ENCODE measurements at places on chromosomes 16 and 17.

DNA sequence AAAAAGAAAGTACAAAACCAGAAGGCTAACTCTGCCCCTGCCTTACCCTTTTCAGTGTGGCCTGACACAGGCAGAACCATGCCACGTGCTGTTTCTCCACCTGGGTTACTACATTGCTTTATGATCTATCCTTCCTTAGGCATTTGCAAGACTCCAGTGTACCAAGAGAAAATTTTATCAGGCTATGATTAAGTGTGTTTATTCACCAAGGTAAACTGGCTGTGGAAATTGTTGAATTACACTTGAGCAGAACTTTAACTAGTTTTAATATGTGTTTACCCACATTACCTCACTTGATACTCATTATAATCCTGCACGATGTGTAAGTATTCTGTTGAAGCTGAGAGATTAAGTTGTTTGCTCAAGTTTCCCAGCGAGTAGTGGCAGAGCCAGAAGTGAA, 129.7 kb upstream of the MYOCD start:
- DNase-seq: no peak

GRCh38 chr17:13594762-13595598, 6.7 kb downstream of the HS3ST3A1 start:
- peak; percentile 39 for DNase-seq

DNA sequence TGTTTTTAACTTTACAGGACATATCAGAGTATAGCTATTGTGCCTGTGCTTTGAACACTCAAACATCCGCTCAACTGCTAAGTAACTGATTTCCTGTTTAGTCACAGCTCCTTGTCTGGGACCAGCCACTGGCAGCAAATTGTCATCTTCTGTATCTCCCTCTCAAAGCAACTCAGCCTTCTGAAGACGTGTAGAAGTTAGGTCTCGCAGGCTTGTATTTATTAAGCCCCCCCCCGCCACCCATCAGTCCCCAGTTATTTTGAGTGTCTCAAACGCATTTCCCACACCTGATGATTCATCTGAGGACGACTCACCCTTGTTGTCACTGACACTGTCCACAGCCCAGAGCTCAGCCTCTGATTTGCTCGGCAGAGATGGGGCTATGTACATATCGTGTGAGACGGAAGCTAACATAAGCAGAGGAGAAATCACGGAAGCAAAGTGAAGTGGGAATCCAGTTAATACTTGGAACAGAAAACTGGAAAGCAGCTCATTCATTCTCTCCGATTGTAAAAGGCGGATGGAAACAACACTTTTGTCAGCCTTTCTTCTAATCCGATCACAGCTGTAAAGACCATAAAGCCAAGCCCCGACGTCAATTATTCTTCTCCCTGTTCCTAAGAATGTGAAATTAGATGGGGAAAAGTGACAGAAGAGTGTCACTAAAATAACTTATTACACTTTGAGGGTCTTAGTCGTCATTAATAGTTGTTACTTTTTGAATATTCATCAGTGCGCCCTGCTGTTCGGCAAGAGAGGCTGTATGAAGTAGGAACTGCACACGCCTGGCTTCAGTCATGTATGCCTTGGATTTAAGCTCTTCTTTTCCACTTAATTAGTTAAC, 64.2 kb downstream of the PITPNC1 start:
- DNase-seq: peak; percentile 76

GRCh38 chr16:88368994-88369393, 13.8 kb upstream of the ZNF469 start:
- DNase-seq: no peak

DNA sequence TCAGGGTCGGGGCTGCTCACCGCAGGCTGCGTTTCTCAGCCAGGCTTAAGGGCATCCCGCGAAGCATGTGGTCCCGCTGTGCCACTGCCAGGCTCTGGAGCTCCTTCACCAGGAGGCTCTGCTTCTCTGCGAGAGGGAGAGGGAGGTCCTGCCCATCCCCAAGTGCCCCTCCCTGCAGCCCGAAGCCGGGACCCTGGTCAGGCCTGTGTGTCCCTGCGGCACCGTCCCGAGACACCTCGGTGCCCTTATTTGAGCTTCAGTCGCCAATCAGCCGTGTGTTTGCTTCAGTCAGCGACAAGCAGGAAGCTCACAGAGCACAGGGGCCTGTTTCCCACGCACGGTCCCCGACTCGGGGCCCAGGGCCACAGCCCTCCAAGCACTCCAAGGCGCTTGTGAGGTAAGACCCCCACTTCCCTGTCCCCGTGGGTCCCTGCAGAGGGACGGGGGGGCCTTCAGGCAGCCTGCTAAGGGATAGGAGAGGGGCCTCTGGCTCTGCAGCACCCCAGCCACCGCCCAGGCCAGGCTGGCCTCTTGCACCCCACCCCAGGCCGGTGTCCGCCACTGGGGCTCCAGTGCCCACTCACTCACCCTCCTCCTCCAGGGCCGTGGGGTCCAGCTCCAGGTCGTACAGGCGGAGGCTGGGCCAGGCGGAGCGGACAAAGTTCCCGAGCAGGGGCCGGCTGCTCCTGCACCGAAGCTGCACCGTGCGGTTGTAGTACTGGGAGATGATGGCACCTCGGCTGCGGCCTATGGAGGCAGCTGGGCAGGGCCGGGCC, 3.2 kb downstream of the TMC6 start:
- no peak for DNase-seq

Data from stimulated activated CD8-positive, alpha-beta memory T cell treated with anti-CD3 and anti-CD28 coated beads, Interleukin-15, amount 100 ng/mL, for 4 hours (primary cell).